Cardiac muscle cell (in vitro differentiated cells and primary cell): ENCODE measurements at places on chromosomes 2 and 18. TPM values are rescaled to one million over a fixed set of nuclear protein-coding genes. Genes with fewer than 3 reads are reported as not detected.

DNA sequence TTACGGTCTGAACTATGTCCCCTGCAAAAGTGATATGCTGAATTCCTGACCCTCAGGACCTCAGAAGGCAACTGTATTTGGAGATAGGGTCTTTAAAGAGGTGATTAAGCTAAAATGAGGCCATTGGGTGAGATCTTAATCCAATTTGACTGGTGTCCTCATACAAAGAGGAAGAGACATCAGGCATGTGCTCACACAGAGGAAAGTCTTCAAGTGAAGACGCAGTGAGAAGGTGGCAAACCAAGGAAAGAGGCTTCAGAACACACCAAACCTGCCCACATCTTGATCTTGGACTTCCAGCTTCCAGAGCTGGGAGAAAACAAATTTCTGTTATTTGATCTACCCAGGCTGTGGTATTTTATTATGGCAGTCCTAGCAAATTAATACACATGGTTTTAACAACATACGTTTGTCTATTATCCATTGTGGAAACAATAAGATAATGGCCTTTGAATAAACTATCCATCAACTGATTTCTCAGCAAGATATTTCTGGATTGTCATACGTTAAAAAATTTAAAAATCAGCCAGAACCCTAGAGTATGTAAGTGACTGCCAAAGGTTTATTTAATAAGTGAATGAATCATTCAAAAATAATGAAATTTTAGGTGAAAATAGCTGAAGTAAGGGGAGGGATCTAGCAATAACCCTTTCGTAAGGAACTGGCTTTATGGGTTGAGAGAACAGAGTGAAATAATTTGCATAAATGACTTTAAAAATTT lies 6.5 kb downstream of the WIPF1 start:
- no peak for DNase-seq

GRCh38 chr2:69177785-69178636 lies 165.0 kb downstream of the ANTXR1 start:
- peak; percentile 99 for DNase-seq

GRCh38 chr18:35050028-35050546 lies 8.9 kb downstream of the MAPRE2 start:
- DNase-seq = no peak

- no peak for DNase-seq
Observed at GRCh38 chr2:3966470-3966869, 263.1 kb downstream of the DCDC2C start.

- DNase-seq = no peak
Observed at GRCh38 chr18:38239606-38240005, 674.0 kb upstream of the CELF4 start.

DNA sequence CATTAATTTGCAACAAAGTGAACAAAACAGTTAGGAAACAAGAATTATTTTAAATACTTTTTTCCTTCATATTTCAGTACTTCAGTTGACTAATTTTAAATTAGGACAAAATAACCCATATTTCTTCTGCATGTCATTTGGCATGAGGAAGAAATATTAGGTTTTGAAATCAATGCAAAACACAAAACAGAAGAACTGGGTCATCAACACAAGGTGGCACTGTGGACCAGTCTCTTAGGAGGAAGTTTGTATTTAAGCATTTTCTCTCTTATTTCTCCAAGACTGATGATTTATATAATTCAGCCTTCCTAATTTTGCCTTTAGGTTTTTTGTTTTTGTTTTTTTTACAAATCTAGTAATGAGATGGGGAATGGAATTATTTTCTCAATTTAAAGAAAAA lies 352.8 kb upstream of the KCNH7 start:
- peak; percentile 74 for DNase-seq

DNA sequence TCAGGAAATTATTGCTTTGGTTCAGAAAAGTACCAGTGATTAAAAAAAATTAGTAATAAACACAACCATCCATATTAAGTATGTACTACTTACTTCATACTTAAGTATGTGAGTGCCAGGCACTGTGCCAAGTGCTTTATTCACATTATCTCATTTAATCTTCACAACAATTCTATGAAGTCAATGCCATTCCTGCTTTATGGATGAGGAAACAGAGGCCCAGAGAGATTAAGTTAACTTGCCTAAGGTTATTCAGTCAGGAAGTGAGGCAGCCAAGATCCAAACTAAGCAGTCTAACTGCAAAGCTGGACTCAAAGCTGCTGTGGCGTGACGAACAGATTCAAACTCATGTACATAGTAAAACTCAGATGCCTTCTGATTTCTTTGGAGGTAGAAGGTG lies 22.3 kb downstream of the DTNB start:
- DNase-seq = peak; percentile 83

- DNase-seq = no peak
Observed at GRCh38 chr2:46388881-46389280, 90.5 kb upstream of the TMEM247 start.

DNA sequence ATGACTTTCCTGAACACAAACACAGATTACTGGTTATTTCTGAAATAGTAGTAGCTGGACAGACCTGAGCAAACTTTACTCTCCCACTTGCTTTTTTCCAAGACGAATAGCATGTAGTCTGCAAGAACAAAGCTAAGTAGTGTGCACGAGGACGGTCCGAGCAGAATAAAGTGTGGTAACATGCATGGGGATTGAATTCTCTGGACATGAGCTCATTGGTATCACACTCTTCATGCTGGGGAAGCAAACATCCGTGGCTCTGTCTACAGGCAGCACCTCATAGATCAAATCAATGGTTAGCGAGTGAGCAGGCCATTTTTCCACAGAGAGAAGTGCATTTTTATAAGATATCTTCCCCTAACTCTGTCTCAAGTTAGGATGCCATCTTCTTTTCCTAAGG lies 164.8 kb upstream of the STK17B start:
- no peak for DNase-seq

DNA sequence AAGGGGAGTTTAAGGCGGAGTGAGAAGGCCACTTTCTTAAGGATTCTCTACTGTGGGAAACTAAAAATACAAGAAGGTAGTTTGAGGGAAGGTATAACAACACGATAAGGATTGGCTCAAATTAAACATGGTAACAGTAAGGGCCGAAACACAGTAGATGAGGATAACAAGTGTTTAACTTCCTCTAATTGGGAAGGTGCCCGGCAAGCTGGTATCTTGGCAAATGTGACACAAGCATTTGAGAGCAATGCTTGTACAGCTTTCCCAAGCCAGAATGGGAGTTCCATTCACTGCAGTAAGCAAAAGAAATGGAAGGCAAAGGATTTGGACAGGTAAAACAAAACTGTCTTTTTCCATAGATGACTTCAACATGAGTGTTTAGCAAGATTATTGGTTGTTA lies 19.8 kb downstream of the USP40 start:
- DNase-seq = no peak

- no peak for DNase-seq
Observed at GRCh38 chr2:112174383-112174782, 36.2 kb downstream of the FBLN7 start.

GRCh38 chr2:26672818-26673393 lies 19.6 kb upstream of the KCNK3 start:
- DNase-seq = no peak

GRCh38 chr2:206324869-206325268 lies 50.4 kb downstream of the ZDBF2 start:
- no peak for DNase-seq

- DNase-seq = peak; percentile 94
Observed at GRCh38 chr2:136025057-136025973, 39.9 kb upstream of the DARS1 start.

GRCh38 chr2:28406276-28407096 lies 13.8 kb downstream of the FOSL2 start:
- DNase-seq = no peak

GRCh38 chr2:11757101-11757500 lies 10.7 kb downstream of the LPIN1 start:
- no peak for DNase-seq

DNA sequence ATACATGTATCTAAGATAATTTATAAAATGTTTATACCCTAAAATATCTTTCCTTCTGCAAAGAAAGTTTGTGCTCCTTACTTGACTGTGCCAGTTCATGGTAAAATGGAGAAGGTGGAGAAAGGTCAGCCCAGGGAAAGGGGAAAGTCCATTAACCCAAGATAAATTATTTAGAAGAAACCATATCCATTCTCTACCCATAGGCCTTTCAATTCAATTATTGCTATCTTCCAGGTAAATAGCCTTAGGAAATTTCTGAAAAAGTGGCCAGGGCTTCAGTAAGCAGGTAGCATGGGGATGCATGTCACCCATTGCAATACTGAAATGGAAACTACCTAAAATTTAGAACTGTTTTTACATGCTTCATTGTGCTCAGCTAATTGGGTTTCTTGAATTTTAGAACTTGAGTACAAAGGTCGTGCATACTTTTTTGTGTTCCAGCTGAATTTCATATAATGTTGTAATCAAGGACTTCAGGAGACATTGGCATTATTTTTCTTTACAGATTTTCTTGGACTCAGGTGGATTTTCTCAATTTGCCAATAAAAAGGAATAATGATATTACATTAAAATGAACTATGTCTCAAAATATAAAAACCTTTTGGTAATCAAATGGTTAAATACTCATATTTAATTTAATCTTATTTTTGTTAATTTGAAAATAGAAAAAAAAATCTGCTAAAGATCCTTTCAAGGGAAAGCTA lies 124.9 kb downstream of the CSRNP3 start:
- no peak for DNase-seq

- DNase-seq = peak; percentile 40
Observed at GRCh38 chr2:146818122-146818521, 1026.7 kb upstream of the ACVR2A start.

DNA sequence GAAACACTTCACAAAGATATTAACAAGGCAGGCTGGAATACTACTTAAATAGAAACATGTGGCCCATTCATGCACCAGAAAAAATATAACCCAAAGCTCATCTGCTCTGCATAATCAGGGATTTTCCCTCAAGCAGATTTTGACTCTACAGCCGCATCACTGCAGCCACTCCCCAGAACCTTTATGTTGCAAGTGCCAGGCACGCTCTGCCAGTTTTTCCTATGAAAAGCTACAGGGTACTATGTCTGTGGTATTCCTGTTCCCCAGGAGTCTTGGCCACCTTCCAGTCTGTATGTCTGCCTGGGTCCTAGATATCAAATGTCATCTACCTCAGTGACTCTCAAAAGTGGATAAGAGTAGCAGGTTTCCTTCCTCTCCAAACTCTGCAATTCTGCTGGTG lies 3.8 kb downstream of the COA5 start:
- no peak for DNase-seq

DNA sequence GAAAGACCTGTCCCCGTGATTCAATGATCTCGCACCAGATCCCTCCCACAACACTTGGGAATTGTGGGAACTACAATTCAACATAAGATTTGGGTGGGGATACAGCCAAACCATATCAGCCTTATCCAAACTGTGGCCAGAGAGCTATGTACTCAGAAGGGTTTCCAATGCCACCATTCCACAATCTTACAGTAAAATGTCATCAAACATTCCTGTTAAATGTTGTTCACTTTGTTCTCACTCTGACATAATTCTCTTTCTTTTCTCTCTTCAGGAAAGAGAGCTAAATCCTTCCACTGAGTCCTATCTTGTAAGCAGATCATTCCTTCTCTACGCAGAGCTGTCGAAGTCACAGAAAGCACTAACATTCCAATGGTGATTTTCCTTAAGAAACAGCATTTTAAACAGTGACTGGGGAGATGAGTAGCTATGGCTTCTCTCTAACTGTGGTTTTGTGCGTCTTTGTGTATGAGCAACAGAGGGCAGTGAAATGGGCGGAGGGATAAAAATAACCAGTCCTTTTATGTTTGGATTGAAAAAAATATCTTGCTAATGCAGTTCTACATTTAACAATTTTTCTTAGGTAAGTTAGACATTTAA lies 684.7 kb downstream of the EPHA4 start:
- no peak for DNase-seq

- no peak for DNase-seq
Observed at GRCh38 chr2:219567791-219568361, 3.5 kb downstream of the OBSL1 start.

Gene IL1RL1
- not detected in 2 replicates for polyA plus RNA-seq

Gene TLX2
- polyA plus RNA-seq = not detected in 2 replicates

Gene IL18R1
- 0.04 and 0.47 TPM in 2 replicates for polyA plus RNA-seq

Gene CPO
- 0.42 TPM in 1 of 2 replicates, not detected in the other for polyA plus RNA-seq

Gene OR6B2
- polyA plus RNA-seq = not detected in 2 replicates

Gene BCL2
- 0.02 and 0.51 TPM in 2 replicates for polyA plus RNA-seq

Gene DUSP2
- polyA plus RNA-seq = 1.0 and 2.2 TPM in 2 replicates

Gene PARD6G
- 4.9 and 8.0 TPM in 2 replicates for polyA plus RNA-seq

Gene SANBR
- polyA plus RNA-seq = 8.7 and 15.4 TPM in 2 replicates

Gene UGT1A3
- polyA plus RNA-seq = not detected in 2 replicates

Gene TACR1
- polyA plus RNA-seq = not detected in 2 replicates

Gene ST8SIA3
- polyA plus RNA-seq = not detected in 2 replicates

Gene SLC5A7
- 0.69 TPM in 1 of 2 replicates, not detected in the other for polyA plus RNA-seq

Gene IWS1
- polyA plus RNA-seq = 52.4 and 53.8 TPM in 2 replicates

Gene ARHGAP25
- polyA plus RNA-seq = 3.9 and 7.8 TPM in 2 replicates

Gene EVX2
- polyA plus RNA-seq = 0.28 TPM in 1 of 2 replicates, not detected in the other

Gene NAT8
- polyA plus RNA-seq = not detected in 2 replicates

Gene CDKL4
- polyA plus RNA-seq = not detected in 2 replicates
